Nephron progenitor cell (in vitro differentiated cells): ENCODE measurements at places on chromosomes 4 and X.

DNA sequence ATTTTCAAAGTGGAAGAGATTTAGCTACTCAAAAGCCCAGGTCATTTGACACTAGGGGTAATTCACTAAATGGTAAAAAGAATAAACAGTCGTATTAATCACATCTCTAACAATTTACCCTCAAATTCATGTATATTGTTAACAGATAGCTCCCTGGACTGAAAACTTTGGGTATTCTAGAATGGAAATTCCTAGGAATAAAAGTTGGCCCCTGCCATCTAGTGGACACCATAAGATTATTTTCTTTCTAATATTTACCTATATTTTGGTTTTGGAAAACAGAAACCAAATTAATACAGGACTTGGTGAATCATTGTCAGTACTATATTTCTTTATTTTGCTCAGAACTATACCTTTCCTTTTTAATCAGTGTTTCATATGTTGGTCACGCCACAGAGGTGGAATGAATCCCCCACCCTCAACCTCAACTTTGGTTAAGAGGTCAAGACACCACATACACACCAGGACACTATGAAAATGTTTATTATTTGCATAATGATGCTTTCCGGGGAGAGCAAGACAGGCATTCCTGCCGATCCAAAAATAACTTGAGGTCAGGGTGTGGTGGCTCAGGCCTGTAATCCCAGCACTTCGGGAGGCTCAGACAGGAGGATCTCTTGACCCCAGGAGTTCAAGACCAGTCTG is 96.2 kb upstream of the APOOL start:
- no peak for DNase-seq

GRCh38 chr4:122783301-122784215 is 43.1 kb upstream of the FGF2 start:
- DNase-seq, result peak; percentile 14

DNA sequence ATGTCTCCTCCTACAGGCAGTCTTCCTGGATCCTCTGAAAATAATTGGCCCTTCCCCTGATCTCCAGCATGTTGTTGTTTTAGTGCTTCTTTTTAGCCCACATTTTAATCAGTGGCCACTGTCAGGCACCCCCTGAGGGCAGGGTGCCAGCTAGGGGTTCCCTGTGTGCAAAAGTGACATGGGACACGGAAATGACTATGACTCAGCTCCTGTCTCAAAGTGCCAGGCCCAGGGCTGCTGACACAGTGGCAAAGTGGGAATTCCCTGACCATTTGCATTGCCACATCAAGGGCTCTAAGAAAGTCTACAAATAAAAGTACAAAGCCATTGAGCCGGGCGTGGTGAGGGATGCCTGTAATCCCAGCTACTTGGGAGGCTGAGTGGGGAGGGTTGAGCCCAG is 24.8 kb downstream of the HMX1 start:
- DNase-seq, result no peak

DNA sequence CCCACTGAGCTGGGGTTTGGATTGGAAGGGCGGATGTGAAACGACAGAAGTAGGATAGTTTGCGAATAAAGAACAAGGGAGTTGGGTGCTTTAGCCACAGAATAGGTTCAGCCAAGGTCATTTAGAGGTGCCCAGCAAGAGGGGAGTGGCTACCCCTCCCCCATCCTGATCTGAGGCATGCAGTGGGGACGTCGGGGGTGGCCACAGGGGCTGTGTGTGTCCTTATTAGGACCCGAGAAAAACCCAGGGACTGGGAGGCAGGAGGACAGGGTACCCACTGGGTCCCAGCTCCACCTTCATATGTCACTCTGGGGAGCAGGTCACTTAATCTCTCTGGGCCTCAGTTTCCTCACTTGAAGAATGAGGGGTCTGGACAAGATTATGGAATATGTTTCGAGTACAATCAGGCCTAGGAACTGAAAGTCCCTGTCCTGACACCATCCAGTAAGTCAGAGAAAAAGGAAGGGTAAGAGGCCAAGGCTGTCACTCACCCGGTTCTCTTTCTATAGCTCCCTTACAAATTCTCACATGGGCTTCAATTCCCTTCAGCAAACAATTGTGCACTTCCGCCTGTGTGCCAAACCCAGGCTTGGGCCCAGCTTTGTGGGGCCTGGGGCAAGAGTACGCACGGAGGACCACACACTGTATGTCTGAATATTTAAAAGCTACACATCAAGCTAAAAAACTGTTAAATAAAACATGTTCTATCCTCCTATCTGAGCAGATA is 4.2 kb upstream of the NYX start:
- DNase-seq, result no peak

DNA sequence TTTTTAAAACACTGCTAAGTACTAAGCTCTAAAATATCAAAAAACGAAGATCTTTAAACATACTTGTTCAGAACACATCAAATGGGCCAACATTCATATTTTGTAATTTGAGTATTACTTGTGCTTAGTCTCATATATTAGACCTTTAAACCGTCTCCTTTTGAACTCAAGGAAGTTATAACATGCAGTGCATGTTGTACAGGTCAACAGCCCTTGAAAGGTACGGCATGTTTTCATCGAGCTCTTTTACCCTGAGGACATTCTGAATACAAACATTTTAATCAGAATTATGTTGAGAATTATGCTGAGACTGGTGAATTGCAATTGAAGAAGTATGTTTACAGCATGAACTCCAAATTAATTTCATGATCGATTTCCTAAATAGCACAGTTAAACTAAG is 7.0 kb upstream of the ASB11 start:
- no peak for DNase-seq

- DNase-seq, result no peak
These were observed 10.6 kb upstream of the CCNG2 start for GRCh38 chr4:77146186-77147078.

DNA sequence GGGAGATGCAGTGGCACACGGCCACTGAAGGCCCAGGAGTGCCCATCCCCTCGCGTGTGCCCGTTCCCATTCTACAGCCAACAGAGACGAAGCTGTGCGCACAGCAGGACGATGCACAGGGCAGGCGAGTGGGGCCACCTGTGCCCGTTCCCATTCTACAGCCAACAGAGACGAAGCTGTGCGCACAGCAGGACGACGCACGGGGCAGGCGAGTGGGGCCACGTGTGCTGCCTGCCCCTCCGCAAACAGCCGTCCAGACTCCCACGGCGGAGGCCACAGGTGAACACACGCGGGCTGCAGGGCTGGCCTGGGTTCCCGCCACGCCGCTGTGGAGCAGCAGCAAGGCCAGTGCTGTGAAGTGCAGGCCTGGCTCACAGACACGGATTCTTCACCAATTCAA is 32.0 kb downstream of the GAK start:
- no peak for DNase-seq

GRCh38 chr4:183797445-183798300 is 107.4 kb upstream of the STOX2 start:
- DNase-seq, result peak; percentile 70

GRCh38 chr4:107843391-107843790 is 18.7 kb downstream of the SGMS2 start:
- DNase-seq, result no peak

- DNase-seq, result no peak
These were observed 89.8 kb downstream of the SMARCA1 start for GRCh38 chrX:129433461-129433860.

DNA sequence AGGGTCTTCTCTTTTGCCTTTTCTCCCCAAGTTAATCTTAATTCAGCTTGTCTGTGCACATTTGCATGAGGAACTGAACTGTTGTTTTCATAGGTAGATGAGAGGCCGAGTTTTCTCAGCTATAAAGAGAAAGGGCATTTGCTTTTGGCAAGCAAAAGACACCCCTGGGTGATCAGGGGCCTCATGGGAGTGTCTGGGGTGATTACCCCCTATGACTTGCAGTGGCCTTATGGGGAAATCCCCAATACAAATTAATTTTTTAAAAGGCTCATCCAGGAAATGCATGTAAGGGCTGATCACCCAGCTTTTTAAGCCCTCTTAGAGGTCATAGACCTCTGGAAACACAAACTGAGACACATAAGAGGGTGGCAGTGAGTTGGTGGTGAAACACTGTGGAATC is 56.4 kb upstream of the HMX1 start:
- DNase-seq, result no peak

DNA sequence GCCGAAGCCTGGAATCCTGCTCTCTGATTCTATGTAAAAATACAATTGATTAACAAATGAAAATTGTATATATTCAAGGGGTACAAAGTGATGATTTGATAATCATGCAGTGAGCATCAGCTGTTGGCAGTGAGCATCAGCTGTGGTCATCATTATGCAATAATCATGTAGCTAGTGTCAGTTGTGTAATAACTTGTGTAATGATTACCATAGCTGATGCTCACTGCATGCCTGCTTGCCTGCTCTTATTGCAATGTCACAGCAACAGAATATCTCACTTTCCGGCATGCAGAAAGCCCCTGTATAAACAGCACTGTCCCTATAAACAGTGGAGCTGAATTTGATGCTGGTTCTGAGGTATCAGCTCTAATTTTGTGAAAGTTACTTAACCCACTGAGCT is 46.8 kb downstream of the SULT1B1 start:
- DNase-seq, result no peak

DNA sequence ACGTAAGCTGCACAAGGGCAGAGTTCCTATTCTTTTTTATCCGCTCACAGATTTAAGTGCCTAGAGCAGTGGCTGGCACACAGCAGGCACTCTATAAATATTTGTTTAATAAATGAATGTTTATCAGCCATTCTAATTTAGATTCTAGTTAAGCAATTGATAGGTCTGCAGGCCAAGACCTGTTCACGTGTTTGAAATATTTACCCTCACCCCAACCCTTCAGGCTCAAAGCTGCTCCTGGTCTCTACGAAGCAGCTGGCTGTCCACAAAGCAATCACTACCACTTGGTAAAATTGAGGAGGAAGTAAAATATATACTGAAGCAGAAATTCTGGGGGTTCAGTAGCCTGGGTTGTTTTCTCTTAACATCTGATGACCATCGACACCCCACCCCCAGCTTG is 158.1 kb downstream of the MGST2 start:
- DNase-seq, result no peak

DNA sequence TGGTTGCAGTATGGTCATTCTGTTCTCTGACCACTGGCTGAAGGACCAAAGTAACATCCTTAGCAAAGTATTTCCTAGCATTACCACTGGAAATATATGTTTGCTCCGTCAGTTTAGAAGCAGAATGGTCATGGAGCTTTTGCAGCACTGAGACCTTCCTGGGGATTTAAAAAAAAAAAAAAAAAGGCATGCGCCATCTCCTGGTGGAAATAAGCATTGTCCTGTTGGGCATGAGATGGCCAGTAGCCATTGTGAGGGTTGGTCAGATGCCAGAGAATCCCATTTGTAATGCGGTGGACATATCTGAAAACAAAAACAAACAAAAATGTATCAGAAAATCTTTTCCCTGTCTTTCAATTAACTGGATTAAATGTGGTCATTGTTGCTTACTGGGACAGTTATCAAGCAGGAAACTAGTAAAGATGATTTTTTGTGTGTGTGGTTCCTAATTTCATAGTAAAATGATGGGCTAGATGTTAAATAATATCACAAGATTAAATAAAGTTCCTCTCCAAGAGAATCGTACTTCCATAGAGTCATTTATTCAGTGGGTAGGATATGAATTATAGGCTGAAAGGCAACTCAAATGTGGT is 139.6 kb downstream of the SOWAHB start:
- DNase-seq, result no peak

DNA sequence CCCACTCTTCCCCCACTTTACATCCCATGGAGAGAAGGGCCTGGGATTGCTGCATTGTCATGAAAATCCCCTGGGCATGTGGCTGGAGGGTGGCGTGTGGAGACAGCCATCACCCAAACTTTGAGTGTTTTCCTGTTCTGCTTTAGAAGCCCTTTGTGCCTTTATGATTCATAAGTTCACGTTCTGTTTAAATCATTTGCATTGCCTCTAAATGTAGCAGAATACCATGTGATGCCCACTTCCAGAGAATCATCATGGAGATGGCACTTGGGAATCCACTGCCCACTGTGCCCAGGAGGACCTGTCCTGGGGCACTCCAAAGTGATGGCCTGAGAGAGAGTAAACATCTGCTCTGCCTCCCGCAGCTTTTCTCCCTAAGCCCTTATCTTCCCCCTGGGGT is 52.8 kb downstream of the MED28 start:
- no peak for DNase-seq

DNA sequence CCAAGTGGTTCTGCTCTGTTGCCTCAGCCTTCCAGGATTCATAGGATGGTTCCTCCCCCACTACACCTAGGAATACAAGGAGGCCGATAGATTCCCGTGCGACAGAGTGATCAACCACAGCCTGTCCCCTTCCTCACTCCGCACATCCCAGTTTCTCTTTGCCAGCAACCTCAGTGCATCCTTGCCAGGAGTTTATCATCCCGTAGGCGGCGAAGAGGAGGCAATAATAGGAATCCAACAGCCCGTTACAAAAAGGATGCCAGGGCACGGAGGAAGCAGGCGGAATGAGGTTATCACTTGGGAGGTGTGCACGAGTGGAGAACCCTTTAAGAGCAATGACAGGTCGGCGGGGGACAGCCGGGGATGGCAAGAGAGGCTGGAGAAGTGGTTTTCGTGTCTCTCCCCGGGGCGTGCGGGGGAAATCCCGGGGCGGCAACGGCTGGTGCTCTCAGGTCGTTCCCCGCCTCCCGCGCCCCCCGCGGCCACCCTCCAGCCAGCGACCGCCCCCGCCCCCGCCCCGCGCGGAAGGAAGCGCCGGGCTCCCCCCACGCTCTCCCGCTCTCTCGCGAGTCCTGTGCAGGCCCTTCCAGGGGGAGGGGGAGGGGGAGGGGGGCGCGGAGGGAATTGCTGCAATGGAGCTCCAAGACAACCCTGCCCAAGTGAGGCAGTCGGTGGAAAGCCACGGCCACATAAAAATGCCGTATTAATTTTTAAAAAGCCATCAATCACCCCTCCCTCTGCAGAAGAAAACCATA is 1.6 kb downstream of the PPP3CA start:
- peak; percentile 74 for DNase-seq

- DNase-seq, result no peak
These were observed 31.5 kb downstream of the RTL5 start for GRCh38 chrX:72100051-72100755.

DNA sequence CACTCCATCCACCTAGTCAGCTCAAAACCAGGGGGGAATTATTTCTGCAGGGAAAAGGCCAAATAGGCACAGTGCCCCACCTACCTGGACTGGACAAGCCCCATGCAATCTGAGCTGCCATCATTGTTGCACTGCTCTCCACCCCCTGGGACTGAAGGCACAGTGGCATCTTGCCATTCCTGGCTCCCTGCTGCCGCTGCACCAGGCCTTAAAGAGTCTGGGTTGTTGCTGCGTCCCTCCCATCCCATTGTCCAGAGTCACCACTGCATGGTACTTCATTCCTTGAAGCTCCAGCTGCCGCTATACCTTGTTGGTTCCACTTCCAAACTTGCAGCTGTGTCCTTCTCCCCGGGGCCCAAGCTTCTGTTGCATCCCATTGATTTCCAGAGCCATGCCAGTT is 629.7 kb downstream of the STIM2 start:
- DNase-seq, result no peak
